CD4-positive, alpha-beta T cell treated with Interleukin-15 for 4 hours (primary cell): ENCODE measurements at places on chromosomes 7 and 10.

DNA sequence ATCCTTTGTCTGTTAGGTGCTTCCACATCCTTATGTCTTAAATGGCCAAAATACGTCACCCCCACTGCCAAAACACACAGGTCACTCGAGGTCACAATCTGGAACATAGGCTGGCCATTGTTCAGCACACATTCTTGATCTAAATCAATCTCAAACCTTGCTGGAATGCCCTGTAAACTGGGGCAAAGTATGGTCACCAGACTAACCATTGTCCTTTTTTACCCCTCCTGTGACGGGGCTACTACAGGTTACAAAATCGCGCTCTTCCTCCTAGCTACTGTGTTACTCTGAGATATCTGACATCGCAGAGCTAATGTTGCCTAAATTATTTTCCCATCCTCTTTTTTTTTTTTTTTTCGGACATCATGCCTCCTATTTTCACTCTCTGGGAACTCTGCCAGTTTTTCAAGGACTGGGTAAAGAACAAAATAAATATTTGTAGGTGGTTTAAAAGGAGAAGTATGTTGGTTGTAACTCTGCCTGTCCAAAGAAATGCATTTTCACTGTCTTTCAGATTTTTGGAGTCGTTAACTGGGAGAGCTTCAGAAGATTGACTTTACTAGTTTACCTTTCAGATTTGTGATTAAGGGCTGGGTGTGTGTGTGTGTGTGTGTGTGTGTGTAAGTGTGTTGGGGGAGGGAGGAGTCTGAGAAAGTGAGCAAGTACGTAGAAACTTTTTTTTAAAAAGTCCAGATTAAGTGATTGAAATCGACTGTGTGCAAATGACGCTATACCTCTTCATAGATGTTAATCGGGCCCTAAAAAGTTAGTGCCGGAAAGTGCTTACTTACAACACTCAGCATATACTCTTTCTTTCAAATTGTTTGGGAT, 942 bp upstream of the KIAA1217 start:
- no peak for DNase-seq

- DNase-seq, result no peak
These were observed 274.5 kb downstream of the DNAJB6 start for GRCh38 chr7:157611341-157611740.

DNA sequence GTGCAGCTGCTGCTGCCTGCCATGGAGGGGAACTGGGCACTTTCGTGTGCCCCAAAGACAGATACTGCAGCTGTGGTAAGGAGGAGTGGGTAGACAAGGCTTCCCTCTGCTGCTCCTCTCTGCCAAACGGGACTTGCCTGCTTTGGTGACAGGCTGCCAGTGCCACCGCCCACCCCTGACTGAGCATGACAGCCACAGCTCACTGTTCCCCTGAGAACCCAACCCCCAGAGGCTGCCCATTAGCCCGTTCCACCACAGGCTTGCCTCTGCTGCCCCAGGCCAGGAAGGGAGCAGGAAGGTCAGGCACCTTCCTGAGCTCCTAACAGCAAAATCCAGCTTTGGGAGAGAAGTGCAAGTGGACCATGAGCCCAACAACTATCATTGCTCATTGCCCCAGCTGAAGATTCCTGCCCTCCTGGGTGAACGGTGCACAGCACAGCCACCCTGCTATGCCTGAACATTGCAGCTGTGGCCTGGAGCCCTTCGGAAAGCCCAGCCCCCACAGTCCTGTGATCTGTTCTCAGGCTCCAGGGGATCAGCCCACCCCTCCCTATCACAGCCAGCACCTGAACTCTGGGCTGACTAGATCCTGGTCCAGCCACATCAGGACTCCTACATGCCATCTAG, 58.7 kb upstream of the ANTXRL start:
- DNase-seq, result no peak

DNA sequence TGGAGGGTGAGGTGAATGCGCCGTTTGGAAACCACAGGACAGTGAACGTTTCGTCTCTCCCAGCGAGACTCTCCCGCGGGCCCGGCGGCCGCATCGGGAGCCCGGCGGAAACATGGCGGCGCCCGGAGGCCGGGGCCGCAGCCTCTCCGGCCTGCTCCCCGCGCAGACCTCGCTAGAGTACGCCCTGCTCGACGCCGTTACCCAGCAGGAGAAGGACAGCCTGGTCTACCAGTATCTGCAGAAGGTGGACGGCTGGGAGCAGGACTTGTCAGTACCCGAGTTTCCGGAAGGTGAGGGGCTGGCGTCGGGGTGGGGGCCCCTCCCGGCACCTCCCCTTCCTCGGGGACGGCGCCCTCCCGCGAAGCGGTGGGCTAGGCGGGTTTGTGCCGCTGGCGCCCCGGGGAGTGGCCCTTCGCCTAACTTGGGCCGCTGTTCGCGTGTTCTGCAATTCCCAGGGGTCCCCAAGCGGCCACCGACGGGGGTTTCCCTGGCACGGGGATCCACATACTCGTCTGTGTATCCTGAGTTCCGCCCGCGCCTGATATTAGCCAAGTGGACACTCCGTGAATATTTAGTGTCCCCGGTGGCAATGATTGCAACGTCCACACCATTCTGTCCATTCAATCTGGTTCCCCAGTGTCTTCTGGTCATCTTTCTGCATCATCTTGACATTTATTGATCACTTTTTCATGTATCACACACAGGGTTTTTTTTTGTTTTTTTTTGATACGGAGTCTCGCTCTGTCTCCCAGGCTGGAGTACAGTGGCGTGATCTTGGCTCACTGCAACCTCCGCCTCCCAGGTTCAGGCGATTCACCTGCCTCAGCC, 514 bp downstream of the NHLRC2 start:
- peak; percentile 36 for DNase-seq

GRCh38 chr10:84138478-84139125, 707 bp upstream of the GHITM start:
- peak; percentile 58 for DNase-seq

DNA sequence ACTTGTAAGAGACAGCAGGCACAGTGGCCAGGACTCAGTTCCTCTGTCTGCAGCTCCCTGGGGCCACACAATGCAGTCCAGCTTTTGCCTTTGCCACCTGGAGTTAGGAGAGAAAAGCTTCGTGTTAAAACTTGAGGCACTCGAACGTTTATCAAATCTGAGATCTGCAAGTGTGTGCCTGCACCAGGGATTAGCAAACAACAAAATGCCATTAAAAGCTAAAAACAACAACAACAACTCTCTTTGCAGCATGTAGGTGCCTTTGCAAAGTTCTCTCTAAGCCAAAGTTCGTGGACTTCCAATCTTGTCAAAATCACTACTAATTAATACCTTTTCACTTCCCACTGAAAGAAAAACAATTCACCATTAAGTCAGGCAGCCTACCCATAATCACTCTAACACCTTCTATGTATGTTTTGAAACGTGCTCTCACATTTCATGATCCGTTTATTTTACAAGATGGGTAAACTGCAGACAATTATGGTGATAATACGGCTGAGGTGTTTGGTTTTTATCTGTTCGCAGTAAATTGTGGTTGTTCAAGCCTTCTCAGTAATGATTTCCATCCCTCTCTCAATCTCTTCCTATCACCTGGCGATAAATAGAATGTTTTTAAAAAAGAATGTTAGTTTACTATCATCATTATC, 36.2 kb upstream of the SDK1 start:
- DNase-seq, result no peak

- no peak for DNase-seq
These were observed 227.7 kb downstream of the CUX1 start for GRCh38 chr7:102044984-102045673.

GRCh38 chr10:23081221-23081750, 14.1 kb upstream of the MSRB2 start:
- no peak for DNase-seq

DNA sequence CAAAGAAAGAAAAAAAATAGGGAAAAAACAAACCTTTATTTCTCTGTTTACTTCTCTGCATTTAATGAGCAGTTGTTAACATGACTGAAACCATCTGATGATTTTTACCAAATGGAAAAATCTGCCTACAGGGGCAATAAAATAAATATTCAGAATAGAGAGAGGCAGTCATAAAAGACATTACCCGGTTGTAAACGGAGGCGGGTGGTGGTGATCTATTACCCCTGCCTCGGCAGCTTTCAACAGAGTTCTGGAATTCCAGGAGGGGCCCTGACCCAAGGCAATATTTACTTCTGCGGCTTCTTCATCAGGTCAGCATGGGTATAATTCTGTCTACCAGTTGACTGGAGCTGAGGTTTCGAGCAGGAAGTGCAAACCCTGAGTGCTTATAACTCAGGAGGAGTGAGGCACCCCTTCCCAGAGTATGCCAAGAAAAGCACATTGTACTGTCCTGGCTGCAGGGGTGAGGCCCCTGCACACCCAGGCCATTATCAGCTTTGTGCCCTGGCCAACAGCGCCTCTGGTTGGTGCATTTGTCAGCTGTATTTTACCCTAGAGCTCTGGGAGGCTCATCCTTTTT, 8.2 kb upstream of the CXCL12 start:
- no peak for DNase-seq

- no peak for DNase-seq
These were observed 19.8 kb upstream of the ZNF273 start for GRCh38 chr7:64883113-64883905.

- DNase-seq, result no peak
These were observed 4.7 kb upstream of the LMBR1 start for GRCh38 chr7:156897673-156898072.

- no peak for DNase-seq
These were observed 74.6 kb downstream of the PPP1R17 start for GRCh38 chr7:31761646-31762045.

DNA sequence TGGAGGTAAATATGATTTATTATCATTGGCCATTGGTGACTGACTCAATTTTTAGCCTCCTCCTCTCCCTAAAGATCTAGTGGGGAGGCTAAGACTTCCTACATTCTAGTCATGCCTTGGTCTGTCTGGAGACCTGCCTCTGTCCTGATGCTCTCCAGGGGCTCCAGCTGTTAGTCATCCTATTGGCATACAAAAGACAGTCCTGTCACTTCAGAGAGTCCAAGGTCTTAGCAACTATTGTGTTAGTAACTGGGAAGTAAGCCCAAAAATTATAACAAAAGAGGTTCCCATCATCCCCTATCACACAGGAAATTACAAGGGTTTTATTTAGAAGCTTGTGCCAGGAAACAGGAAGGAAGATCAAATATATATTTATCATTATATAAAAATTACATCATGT, 400.6 kb upstream of the VSTM2A start:
- DNase-seq, result no peak

DNA sequence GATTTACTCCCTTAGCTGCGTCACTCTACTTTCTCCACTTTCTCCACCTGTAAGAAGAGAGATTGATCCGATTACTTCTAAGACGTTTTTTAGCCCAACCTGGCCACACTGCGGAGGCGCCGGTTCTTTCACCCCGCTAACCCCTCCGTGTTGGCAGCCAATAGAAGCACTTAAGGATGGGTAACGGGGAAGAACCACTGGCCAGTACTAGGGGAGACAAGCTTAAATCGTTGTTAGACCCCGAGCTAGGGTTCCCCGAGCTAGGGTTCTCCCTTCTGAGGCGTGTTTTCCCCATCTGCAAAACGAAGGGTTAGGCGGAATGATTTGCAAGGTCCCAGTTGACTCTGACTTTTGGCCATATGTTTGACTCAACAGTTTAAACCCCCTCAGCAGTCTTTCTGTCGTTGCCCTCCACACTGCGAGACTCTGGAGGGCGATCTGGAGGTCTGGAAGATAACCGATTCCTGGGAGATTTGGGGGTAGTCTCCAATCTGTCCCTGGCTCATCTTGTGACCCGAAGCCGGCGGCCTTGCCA, 644 bp downstream of the UMAD1 start:
- DNase-seq, result no peak

GRCh38 chr7:120874722-120875121, 16.8 kb upstream of the TSPAN12 start:
- no peak for DNase-seq

DNA sequence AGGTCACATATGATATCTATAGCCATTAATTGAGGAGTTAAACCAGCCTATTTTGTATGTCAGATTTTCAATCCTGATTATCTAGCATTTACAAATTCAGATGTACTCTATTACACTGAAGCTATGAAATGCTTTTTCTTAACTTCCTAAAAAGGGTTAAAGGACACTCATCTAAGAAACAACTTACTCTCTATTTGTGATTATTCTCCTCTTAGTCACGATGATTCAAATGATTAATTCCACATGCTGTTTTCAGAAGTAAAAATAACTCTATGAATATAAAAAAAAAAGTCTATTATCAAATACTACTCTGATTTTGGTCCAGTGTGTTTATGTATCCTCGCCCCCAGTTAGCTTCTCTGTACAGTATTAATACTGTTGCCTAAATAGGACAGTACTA, 1199.9 kb downstream of the GATA3 start:
- no peak for DNase-seq

DNA sequence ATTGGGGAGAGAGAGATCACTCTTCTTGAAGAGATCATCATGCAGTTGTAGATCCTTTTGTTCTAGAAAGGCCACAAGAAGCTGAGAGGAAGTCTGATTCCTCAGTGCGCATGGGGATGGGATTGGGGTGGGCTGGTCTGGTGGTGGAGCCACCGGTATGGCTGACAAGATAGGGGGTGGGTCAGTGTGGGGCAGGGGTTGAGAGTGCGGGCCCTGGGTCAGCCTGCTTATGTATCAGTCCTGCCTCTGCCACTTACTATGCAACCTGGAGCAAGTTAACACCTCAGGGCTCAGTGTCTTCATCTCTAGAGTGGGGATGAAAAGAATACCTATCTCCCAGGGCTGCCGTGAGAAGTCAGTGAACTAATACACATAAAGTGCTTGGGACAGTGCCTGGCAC, 8.0 kb downstream of the SMARCD3 start:
- no peak for DNase-seq

DNA sequence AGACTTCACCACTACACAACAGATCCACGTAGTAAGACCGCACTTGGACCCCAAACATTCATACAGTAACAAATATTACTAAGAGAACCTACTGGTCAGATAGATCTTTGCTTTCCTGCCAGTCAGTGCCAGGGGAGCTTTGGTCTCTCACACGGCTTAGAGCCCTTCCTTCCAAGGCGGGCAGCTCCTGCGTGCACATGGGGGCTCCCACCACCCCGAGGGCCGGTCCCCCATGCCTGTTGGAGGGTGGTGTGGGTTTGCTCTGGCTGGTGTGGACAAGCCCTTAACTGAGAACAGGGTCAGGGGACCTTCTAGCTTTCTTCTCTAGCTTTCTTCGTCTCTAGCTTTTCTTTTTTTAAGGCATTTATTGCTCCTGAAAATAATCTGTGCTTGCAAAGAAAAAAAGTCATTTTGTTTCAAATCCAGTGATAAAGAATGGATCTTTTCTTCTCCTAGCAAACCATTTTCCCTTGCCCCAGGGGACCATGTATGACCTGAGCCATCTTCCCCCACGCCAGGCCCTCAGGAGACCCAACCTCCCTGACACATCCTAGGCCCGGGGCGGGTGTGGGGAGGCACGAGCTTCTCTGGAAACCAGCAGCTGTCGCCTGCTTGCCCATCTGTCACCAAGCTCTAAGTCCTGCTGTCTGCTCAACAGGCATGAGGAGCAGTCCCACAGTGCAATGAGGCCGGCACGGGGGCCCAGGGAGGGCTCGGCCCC, 591.1 kb downstream of the PTPRN2 start:
- DNase-seq, result no peak

DNA sequence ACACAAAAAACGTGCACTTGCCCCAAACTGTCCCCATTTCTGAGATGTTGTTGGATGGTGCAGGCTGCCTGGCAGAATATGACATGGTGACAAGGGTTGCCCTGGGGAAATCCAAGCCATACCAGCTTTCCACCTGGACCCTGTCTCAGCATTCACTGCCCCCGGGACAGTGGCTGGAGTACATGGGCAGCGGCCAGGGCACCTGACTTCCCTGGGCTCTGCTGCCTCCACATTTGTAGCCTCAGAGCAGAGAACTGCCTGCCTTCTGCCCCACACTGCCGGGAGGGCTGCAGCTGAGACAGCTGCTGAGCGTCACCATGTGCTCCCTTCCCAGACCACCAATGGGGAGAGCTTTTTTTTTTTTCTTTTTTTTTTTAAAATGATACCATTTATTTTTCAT, 222.9 kb upstream of the ZNF32 start:
- DNase-seq, result no peak
